ENCODE measurements at places on chromosomes 2 and 18. TPM values are rescaled to one million over a fixed set of nuclear protein-coding genes. Genes with fewer than 3 reads are reported as not detected.

Gene ALKAL2
- 2.5 TPM for total RNA-seq

- no peak overlapping the region for H3K4me3 ChIP-seq
- H3K4me1 ChIP-seq = no peaks in the 10 kb centered on the region
- H3K36me3 ChIP-seq = no peaks in the 10 kb centered on the region
- no peaks in the 10 kb centered on the region for H3K27me3 ChIP-seq
- DNase-seq = no peak
These were observed 427.1 kb downstream of the RND3 start for GRCh38 chr2:150060341-150060740.

DNA sequence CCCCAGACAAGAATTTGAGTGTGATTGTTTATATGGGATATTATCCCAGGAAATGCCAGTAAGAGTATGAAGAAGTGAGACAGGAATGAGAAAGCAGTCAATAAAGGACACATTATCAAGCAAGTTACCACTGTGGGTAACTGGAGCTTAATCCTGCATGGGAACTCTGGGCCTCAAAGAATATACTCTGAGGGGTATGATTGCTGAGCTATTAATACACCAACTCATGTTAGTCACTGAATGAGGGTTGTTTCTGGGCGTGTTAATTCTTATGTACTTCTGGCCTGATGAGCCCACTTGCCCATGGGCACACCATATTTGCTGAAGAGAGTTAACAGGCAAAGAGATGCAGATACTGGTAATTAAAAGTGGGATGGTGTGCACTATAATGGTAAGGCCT, 26.6 kb upstream of the PAIP2B start:
- H3K27me3 ChIP-seq = peaks cover 4% of the 10 kb centered on the region
- H3K4me3 ChIP-seq = no peak overlapping the region
- H3K4me1 ChIP-seq = no peaks in the 10 kb centered on the region
- H3K27ac ChIP-seq = no peak overlapping the region
- no peak for DNase-seq
- no peaks in the 10 kb centered on the region for H3K36me3 ChIP-seq

- no peaks in the 10 kb centered on the region for H3K4me1 ChIP-seq
- no peak for DNase-seq
- H3K27ac ChIP-seq = no peak overlapping the region
These were observed 826.2 kb upstream of the DDX18 start for GRCh38 chr2:116988303-116988702.

Gene LGALSL
- total RNA-seq = 13.1 TPM

- no peak for DNase-seq
- no peaks in the 10 kb centered on the region for H3K36me3 ChIP-seq
- H3K27ac ChIP-seq = no peak overlapping the region
- H3K4me3 ChIP-seq = no peak overlapping the region
These were observed 121.4 kb downstream of the ANTXR1 start for GRCh38 chr2:69134306-69134945.

Measured in transverse colon (tissue), 4 donors.